Cerebellar nuclear complex (tissue), 1 donor: ENCODE measurements at places on chromosomes 7 and 10.
A peak's percentile ranks its signal among the peaks of the same experiment; 100 is the strongest.

- no peak for DNase-seq
These were observed 159.6 kb downstream of the PARD3 start for GRCh38 chr10:34655286-34656170.

- no peak for DNase-seq
These were observed 15.8 kb upstream of the DUSP5 start for GRCh38 chr10:110481919-110482318.

DNA sequence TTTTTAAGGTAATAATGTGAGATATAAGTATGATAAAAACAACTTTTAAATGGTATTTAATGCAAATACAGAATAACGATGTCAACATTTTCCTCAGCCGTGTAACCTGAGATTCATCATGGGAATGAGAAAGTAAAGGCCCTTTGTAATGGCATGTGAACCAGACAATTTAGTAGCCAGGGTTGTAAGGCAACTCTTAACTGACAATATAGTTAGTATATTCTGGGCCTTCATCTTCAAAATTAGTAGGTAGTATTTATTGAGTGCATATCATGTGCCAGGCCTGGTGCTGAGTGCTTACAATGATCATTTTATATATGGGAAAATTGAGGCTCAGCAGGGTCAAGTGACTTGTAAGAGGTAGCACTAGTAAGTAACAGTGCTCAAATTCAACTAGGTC lies 10.6 kb downstream of the LSM8 start:
- no peak for DNase-seq

GRCh38 chr7:28433699-28434219 lies 21.4 kb downstream of the CREB5 start:
- no peak for DNase-seq

- DNase-seq: no peak
These were observed 1025.0 kb upstream of the CELF2 start for GRCh38 chr10:9992661-9993060.

GRCh38 chr10:34088208-34088794 lies 726.8 kb downstream of the PARD3 start:
- DNase-seq: no peak

DNA sequence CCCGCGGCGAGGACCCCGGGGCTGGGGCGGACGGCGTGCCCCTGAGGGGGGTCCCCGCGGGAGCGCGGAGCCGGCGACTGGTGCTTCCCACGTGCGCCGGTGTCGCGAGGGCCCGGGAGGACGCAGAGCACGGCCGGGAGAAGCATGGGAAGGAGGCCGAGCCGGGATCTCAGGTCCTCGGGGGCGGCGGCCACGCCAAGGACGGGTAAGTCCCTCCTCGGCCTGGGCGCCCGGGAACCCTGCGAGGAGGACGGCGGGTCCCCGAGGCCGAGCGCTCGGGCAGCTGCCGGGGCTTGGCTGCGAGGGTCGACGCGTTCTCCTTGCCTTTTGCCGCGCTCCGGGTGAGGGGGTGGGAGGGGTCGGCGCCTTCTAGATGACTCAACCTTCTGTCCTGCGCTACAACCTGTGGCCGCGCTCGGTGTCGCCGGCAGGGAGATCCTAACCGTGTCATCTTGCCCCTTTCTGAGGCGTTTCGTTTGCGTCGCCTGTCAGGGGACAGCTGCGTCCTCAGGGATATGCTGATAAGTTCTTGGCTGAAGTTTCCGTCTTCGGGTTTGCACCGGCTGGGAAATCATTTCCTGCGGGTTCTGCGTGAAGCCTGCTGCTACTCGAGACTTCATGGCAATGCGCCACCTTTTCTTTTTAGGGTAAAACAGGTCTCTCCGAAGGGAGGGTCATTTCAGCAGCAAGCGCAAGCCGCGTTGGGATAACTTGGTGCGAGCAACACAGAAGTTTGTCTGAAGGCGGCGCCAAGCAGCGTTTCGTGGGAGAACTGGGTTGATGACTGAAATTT lies 529 bp downstream of the TASOR2 start:
- no peak for DNase-seq

DNA sequence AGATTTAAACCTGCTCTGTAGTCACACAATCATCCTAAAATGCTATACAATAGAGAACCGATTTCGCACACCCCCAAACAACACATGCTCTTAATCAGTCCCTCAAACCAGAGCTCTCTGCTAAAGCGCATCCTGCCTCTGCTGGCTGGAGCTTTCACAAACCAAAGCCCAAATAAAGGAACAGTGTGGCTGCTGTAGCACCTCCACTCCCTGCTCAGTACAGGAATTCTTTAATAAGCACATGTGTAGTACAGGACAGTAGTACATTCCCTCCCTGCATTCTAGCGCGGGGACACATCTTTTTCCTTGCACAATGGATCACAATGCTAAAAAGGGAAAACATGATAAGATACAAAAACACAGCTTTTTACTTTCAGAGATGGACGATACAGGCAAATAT lies 684.6 kb downstream of the MAGI2 start:
- DNase-seq: peak; percentile 9

DNA sequence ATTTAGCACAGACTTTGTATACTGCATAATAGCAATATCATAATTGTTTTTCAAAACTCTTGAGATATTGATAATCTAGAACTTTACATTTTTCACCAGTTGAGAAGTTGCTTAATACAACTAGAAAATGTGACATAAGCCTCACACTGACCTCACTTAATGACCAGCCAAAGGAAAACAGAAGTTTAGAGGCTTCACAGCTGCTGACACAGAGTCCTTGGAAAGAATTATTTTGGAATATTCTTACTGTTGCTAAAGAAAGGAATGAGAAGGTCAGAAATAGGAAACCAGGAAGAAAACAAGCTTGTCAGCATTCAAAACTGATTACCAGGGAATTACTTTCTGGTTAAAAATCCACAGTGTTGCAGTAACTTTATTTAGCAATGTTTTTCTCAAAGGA lies 35.5 kb upstream of the WASL start:
- DNase-seq: no peak

DNA sequence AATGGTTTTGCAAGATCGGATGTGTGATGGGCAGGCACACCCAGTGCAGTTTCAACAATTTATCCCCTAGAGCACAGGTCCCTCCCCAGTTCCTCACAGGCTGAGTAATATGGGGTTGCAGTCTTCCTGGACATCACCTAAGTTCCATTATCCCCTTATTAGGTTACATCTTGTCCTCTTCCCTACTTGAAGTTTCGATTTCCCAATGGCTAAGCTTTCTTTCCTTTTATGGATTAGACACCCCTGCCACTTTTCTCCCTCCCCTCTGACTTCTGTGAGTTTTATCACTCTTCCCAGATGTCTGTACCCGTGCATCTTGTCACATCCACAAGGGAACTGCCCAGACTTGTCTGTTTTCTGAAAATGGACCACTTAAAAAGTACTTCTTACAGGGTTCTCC lies 2.4 kb upstream of the NIPSNAP2 start:
- no peak for DNase-seq

DNA sequence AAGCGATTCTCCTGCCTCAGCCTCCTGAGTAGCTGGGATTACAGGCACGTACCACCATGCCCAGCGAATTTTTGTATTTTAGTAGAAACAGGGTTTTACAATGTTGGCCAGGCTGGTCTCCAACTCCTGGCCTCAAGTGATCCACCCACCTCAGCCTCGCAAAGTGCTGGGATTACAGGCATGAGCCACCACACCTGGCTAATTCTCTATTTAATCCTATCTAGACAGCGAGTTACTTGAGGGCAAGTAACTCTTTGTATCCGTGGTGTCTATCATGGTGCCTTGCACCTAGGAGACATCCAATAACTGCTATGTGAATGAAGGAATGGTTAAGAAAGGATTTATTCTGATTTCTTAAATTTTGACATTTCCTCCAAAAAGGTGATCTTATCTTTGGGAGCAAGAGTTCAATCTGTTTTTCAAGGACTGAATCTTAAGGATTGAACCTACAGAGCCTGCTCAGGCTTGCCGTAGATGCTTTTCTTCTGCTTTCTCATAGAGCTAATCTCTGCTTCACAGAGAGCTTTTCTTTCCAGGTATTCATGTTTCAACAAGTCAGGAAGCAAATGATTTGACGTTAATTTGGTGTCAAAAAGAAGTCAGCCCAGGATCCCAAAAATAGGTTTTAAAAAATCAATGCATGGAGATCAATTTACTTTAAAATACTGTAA lies 101.6 kb downstream of the CUL2 start:
- DNase-seq: no peak

GRCh38 chr10:77707570-77707969 lies 70.0 kb upstream of the KCNMA1 start:
- no peak for DNase-seq

DNA sequence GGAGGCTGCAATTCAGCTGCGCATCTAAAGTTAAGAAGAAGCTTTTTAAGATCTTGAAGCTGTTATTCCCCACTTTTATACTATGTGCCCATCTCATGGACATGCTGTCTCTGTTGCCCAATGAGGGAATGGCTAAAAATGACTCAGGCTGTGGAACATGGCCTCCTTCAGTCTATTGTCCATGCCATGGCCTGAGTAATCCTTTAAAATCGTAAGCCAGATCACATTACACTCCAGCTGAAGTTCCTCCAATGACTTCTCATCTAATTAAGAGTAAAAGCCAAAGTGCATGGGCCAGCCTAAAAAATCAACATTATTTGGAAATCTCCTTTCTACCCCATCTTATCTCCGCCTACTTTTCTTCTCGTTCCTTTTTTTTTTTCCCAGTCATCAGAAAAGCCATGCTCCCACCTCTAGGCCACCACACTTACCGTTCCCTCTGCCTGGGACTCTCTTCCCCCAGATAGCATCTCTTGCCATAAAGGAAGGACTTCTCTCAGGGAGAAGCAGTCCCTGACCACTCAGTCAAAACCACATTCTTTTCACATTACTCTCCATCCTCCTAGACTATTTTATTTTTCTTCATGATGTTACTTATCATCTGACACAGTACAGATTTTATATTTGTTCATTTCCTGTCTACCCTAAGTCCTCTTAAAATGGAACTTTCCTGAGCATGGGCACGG lies 337.4 kb downstream of the PRPF18 start:
- no peak for DNase-seq

DNA sequence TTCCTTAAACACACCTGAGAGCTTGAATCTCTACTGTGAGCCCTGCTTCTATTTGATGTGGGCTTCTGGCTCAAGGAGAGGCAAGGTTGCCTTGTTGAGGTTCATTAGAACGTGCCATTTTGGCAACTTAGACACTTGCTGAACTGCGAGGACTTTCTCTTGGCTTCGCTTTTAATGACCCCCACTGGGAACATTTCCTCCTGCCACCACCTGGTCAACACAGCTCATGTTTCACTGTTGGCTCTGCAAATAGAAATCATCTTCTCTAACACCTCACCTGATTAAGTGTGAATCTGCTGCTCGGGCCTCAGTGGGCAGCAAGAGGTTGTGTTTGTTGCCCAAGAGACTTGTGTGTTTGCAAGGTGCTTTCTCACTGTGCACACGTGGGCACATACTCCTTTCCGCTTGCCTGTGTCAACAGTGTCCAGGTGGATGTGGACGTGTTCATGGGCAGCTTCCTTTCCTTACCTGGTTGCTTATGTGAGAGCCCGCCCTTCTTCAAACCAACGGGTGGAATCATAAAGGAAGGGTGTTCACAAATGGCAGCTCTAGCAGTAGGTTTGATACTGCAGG lies 147.0 kb downstream of the NRP1 start:
- no peak for DNase-seq
